Right renal cortex interstitium (tissue), 3 donors: ENCODE measurements at places on chromosomes 1 and 21.

DNA sequence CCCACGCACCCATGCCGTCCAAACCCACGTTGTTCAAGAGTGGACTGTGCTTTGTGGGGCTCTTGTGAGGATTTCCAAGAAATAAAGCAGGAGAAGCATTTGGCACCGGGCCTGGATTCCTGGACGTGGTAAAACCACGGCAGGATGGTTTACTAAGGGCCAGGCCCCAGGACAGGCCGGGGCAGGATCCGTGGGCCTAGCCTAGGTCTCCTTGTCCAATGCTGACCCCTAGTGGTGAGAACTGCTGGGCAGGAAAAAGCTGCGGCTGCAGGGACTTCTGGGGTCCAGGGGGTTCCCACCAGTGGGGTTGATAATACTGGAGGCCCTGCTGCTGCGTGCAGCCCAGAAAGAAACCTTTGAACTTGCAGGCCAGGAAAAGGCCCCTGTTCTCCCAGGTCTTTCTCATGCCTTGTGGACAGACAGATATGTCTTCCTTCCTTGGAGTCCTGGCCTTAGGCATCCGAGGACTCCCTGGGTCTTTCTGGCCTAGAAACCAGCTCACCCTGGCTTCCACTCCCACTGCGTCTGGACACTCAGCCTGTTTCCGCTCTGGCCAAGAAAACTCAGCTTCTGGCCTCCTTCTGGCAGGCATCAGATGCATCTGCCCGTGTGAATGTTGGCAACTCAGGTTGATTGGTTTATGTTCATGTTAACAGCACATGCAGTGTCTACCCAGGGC lies 106.9 kb upstream of the TMEM51 start:
- peak; percentile 65 for DNase-seq

DNA sequence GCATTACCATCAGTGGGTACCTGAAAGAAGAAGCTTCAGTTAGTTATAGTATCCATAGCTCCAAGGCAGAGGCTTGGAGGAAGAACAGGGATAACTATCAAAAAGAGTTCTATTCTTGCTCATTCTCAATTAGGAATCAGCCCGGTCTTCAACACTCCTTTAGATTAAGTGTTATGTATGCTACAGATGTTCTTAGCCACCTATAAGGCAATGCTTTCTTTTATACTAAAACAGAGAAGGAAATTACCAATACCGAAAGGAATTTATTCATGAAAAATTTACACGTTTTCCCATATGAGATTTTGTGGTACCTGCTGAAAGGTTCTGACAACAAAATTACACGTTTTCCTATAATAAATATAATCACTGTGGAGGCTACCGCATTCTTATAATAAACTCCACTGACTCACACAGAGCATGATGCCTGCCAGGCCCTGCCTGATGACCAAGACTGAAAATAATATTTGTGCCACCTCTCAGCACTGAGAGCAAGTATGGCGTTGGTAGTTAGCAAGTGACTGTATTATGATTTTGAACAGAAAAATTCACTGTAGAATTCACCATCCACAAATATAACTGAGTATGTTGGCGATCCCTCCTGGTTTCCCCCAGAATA lies 58.3 kb downstream of the APP start:
- DNase-seq, result no peak

GRCh38 chr1:64884261-64885040 lies 81.9 kb downstream of the JAK1 start:
- no peak for DNase-seq

DNA sequence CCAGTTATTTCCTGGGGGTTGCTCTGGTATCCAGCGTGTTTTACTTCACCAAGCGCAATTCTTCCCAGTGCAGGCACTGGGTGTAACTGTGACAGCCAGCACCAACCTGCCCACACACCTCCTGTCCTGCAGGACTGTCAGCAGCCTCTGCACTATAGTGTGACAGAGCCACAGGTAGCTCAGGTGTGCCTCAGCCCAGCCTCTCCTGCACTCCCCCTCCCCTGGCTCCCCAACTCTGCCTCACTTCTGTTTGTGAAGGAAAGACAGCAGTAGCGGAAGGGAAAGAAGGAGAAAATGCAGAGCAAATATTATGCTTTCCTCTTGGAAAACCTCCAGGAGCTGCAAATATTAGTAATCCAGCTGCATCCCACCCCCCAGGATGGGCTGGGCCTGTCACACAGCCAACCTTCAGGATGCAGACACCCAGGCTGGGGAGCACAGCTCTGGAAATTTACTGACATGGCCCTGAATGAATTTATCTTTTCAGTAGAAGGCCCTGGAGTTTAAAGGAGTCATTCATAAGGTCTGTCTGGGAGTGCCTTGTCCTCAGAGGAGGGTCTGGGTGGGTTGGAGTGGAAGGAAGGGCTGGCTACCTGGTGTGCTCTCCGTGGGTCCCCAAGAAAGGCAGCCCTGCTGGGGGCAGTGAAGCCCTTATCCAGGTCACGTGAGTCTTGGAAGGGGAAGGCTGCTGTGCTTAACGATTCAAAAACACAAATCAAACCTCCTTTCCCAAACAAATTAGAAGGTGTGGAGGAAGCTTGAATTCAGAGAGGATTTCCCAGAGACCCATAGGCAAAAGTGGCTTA lies 20.9 kb downstream of the CAPN2 start:
- no peak for DNase-seq

DNA sequence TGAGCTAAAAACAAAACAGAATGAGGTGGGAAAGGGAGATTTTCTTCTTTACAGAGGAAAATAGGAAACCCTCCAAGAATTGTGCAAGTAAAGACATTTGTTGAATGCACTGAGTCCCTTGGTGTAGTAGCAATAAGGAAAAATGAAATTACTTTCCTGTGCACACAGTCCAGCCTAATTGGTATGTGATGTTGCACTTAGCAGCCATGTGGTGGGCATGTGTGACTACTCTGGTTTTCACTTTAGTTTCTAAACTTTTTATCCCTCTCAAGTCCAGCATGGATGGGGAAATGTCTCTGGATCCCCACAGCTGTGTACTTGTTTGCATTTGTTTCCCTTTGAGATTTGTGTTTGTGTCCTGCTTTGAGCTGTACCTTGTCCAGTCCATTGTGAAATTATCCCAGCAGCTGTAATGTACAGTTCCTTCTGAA lies 7.1 kb upstream of the AGO3 start:
- no peak for DNase-seq

- no peak for DNase-seq
These were observed 38.5 kb upstream of the ACTRT2 start for GRCh38 chr1:2982615-2983318.

- no peak for DNase-seq
These were observed 70.9 kb upstream of the POU3F1 start for GRCh38 chr1:38117444-38117887.

DNA sequence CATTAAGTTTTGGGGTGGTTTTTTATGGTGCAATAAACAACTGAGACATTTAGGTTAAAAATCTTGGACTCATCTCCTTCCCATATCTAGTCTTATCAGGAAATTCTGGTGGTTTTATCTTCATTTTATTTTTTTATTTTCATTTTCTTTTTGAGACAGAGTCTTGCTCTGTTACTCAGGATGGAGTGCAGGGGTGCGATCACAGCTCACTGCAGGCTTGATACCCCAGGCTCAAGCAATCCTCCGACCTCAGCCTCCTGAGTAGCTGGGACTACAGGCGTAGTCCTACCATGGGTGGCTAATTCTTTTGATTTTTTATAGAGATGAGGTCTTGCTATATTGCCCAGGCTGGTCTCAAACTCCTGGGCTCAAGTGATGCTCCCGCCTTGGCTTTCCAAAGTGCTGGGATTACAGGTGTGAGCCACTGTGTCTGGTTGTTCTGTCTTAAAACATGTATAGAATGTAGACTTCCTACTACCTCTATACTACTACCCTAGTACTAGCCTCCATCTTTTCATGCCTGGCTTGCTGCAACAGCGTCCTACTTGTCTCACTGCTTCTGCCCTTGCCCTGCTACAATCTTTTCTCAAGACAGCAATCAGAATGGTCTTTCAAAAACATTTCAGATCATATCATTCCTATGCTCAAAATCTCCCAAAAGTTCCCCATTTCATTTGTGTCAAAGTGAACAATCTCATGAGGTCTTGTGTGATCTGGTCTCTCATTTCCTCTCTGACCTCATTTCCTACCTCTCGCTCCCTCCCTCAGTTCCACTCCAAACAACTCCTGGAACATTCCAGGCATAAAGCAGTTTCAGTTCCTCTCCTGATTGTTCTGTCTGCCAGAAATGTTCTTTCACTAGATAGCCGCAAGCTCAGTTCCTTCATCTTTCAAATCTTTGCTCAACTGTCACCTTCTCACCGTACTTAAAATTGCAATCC lies 5.9 kb upstream of the FCGR2A start:
- DNase-seq, result no peak

DNA sequence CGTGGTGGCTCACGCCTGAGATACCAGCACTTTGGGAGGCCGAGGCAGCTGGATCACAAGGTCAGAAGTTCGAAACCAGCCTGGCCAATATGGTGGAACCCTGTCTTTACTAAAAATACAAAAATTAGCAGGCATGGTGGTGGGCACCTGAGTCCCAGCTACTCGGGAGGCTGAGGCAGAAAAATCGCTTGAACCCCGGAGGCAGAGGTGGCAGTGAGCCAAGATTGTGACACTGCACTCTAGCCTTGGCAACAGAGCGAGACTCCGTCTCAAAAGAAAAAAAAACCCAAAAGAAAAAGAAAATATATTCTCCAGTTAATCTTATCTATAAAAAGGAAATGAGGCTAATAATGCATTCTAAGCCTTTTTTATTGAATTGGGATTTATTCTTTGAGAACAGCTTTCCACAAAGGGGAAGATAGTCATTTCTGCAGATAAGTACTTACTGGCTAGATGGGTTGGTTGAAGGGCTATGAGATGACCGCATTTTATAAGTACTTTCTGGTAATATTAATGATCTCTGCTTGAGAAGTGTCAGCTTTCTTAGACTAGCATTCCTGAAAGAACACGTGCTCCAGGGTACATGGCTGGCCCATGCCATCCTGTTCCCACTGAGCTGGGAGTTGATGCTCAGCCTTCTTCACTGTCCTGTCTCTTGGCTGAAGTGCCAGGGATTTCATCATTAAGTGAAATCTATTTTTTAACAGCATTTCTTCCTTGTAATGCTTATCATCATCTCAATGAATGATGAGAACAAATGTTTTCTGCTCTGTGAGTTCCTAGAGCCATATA lies 57.9 kb downstream of the SASS6 start:
- no peak for DNase-seq

GRCh38 chr1:34013136-34013535 lies 149.3 kb downstream of the HMGB4 start:
- DNase-seq, result no peak
